Stimulated activated CD8-positive, alpha-beta memory T cell treated with anti-CD3 and anti-CD28 coated beads, Interleukin-7, amount 100 ng/mL, for 24 hours (primary cell): ENCODE measurements at places on chromosomes 4 and X.

- DNase-seq = no peak
These were observed 376.0 kb downstream of the BCOR start for GRCh38 chrX:39721566-39722279.

DNA sequence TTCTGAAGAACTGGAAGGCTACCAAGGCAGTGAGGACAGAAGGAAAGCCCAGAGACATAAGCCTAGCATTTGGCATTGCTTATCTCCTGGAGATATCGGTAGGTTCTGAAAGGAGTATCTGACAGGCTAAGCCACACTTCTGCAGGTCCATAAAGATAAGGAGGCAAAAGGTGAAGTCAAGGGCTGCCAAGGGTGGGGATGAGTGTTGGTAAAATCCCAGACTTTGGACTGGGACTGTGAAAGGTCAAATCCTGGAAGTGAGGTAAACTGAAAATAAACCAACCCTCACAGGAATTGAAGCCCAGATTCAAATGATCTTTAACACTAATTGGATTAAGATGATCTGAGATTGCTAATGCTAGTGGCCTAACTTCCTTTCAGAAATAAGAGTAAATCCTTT is 27.4 kb downstream of the GK start:
- DNase-seq = no peak

DNA sequence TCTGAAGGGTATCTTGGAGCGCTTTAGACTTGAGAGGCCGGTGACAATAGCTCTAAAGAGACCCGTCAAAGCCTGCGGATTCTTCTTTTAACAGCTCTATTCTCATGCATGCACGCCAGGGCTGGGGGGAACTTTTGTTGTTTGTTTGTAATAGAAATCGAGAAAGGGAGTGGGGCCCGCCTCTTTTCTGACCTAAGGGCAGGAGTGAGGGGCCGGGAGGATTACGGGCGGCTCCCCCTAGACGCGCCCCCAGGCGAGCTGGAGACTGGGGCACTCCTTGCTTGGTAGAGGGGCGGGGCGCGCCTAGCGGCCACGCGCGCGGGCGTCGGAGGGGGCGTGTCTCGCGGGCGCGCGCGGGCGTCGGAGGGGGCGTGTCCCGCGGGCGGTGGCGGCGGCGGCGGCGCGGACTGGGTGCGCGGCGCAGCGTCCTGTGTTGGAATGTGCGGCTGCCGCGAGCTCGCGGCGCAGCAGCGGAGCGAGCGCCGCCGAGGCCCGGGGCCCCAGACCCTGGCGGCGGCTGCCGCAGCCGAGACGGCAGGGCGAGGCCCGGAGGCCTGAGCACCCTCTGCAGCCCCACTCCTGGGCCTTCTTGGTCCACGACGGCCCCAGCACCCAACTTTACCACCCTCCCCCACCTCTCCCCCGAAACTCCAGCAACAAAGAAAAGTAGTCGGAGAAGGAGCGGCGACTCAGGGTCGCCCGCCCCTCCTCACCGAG is at the start of gene REST:
Gene REST (plus strand): TSS at position 412 of the 717 bp plus-strand sequence. CDS start 2,739 bp downstream, outside the sequence.
- DNase-seq = peak; percentile 62

DNA sequence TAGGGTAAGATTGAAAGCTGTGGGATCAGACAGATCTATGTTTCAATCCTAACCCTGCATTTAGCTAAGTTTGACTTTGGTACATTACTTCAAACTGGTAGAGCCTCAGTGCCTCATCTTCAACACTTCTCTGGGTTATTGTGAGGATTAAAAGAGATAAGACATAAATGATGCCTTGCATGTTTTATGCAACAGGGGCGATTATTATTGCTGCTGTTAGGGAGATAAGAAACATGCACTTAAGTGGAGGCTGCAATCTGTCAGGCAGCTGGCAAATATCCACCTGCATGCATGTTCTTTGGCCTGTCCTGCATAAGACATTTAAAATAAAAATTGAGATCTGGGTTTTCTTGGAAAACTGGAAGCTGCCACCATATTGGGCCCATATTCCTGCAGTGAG is 24.6 kb downstream of the UNC5C start:
- DNase-seq = no peak

DNA sequence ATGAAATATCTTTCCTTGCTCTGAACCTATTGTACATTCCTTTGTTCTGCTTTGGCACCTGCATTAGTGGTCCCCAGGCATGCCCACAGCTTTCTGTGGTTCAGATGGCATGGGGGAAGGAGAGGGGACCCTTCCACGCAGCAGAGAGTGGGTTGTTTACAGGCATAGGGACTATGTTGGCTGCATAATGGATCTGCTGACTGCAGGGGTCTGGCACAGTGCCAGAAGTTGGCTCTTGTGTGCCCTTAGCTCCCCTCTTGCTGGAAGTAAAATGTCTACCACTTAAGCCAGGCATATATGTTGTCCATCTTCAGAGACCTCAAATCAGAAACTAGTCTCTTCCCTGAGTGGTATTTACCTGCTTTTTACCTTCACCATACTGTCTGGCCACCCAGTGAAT is 651.9 kb upstream of the PCDH7 start:
- no peak for DNase-seq

GRCh38 chr4:71269233-71269632 is 69.6 kb upstream of the SLC4A4 start:
- DNase-seq = no peak

- DNase-seq = no peak
These were observed 122.3 kb downstream of the MID1IP1 start for GRCh38 chrX:38923451-38923969.

DNA sequence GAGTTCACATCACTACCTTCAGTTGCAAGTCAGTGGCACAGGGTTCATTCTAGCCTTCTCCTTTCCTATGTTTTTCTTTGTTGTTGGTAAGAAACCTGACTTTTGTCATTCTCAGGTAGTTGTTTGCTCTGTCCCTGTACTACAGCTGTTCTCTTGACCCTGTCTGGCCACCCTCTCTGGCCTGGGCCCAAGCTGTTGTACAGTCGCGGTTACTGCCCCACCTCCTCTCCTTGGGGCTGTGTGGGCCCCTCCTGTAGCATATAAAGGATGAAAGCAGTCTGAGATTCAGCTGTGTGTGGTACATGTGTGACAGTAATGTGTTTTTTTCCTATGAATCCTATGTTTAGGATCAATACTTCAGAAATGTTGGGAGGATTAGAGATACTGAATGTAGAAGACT is 12.5 kb downstream of the MOB1B start:
- DNase-seq = no peak

DNA sequence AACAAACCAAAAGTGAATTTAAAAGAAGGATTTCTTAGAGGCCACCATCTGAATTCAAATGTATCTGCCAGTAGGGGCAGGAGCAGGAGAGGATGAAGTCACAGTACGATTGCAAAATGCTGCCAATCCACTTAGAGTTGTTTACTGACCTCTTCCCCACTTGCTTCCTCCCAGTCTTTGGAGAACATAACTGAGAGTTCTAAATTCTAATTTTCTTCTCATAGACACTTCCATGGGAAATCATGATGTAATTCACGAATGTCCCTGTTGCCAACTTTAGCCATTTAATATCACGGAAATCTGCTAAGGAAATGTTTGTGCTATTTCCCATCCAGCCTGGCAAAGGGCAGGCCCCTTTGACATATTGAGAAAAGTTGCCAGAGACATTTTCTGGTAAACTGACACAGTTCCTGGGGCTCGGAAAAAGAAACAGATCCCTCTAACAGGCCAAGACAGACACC is 33.6 kb upstream of the NOCT start:
- DNase-seq = no peak

DNA sequence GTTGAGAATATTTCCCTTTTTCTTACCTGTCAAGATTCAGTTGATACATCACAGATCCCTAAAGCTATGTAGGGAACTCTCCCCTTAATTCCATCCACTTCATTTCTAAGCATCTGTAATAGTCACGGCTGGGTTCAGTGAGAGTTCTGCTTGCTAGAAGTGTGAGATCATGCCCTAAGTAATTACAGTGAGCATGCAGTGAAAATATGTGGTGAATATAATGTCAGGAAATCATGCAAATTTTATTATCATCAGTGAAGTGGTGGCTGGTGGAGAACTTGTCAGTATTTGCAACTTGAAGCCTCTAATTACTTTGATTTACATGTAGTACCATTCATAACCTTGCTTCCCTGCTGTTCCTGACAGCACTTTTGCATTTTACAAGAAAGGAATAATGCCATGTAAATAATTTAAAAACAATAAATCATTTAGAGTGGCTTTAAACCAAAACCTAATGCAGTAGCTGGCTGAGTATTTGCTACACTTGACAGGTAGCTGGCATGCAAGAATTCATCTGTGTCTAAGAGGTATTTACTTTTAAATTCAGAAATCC is 28.3 kb upstream of the CFAP299 start:
- DNase-seq = no peak

DNA sequence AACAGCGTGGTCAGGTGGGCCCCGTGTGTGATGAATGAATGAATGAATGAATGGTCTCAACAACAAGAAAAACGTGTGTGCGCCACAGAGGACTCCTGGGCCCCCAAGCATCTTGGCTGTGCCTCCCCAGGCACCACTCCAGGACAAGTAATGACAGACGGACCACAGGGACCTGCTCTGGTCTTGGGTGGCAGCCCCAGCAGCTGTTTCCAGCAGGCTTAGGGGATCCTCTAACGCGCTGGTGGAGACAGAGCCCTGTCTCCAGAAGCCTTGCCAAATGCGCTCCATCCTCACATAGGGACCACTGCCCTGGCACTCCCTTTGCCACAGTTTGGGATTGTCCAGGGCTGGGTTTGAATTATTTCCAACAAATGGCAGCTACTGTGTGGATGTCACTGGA is 39.1 kb downstream of the PSAPL1 start:
- no peak for DNase-seq

- no peak for DNase-seq
These were observed 114.3 kb upstream of the TEX13C start for GRCh38 chrX:125205133-125205917.

GRCh38 chr4:121056066-121056465 is 16.3 kb downstream of the NDNF start:
- DNase-seq = no peak

DNA sequence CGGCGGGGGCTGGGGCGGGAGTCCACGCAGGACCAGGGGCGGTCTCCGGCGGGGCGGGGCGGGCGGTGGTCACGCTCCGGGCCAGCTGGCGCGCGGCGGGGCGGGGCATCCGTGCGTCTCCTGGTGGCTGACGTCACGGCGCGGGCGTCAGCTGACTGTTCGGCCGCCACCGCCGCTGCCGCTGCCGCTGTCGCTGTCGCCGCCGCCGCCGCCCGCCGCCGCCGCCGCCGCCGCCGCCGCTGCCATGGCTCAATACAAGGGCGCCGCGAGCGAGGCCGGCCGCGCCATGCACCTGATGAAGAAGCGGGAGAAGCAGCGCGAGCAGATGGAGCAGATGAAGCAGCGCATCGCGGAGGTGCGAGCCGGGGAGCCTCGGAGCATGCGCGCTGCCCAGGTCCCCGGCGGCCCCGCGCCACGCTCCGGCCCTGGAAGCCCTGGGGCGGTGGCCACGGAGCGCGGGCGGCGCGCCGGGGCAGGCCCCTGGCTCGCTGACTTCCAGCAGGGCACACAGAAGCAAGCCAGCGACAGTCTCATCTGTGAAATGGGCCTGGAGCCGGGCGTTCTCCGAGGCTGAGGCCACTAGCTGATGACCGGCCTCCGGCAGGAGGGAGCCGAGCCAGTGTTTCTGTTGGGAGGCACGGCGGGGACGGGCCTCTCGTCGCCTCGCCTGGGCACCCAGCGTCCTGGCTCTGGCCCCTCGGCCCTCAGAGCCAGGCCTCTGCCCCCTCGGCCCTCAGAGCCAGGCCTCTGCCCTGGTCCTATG is at the start of gene FAM50A:
Gene FAM50A (plus strand): TSS at position 150 of the 763 bp plus-strand sequence. CDS start 95 bp downstream, at position 245.
- peak; percentile 39 for DNase-seq

DNA sequence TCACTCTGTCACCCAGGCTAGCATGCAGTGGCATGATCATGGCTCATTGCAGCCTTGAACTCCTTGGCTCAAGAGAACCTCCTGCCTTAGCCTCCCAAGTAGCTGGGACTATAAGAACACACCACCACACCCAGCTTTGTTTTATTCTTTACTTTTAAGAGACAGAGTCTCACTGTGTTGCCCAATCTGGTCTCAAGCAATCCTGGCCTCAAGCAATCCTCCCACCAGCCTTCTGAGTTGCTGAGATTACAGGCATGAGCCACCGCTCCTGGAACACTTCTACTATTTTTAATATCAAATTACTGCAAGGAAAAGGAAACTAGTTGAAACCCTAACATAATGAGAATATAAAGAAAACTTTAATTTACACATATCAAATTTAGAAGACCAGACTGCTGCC is 85.4 kb downstream of the FAM13A start:
- DNase-seq = no peak

DNA sequence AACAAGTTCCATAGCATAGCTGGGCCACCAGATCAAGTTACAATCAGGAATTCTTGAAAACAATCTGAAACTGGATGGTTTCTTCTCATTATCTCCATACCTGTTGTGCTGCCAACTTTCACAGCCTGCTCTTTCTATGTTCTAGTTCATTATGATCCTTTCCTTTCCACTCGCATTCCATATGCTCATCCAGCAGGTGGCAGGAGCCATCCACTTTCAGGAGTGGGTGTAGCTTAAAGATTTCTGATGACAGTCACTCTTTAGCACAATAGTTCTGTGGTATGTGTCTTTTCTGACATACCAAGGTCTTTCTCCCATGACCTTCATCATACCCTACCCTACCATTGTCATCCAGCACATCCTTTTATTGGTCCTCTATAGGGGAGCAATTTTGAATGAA is 46.4 kb downstream of the PAGE2 start:
- DNase-seq = no peak

GRCh38 chr4:52716364-52717151 is 34.7 kb downstream of the ERVMER34-1 start:
- no peak for DNase-seq

DNA sequence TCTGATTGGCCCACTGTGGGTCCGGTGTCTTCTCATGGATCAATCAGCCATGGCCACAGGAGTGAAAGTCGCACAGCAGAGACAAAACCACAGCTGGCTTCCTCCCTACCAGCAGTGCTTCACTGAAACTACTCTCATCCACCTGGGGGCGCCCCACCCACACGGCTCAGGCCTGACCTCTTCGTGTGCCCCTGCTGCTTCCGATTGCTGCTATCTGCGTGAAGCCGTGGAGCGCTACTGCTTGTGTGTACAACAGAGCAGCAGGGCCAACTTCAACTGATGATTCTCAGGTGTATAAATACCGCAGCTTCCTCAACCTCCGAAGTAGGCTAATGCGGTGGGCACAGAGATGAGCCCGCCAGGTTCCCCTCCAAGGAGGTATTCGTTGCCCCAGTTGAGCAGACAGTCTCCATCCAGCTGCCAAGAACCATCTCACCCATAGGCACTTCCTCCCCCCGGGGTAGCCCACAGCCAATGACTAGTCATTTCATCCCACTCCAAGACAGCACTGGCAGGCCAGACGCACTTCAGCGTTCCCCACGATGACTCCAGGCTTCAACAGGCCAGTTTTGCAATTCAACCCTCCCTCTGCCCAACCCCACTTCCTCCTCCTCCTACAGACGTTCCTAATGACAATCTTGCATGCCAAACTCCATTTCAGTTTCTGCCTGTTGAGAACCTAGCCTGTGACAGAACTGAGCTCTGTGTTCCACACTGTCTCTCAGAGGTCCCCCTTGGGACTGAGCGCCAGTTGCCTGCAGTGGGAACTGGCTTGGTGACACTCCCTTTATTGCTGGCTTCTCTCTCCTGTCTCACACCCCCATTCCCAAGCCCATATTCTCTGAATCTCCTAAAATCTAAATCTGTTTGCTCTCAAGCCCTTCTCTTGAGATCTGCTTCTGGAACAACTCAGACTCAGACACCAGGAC is 41.3 kb upstream of the ATP6AP2 start:
- DNase-seq = peak; percentile 21

GRCh38 chr4:47050761-47051725 is 19.7 kb downstream of the GABRB1 start:
- DNase-seq = no peak
